ENCODE measurements at places on chromosomes 11 and 22. TPM values are rescaled to one million over a fixed set of nuclear protein-coding genes. Genes with fewer than 3 reads are reported as not detected.
A peak's percentile ranks its signal among the peaks of the same experiment; 100 is the strongest.

The MS4A6E gene
- not detected for total RNA-seq

The OR52J3 gene
- not detected for total RNA-seq

The SCARF2 gene
- 46.0 TPM for total RNA-seq

The FAM111B gene
- total RNA-seq, result 22.5 TPM

The KCNK4 gene
- total RNA-seq, result not detected

The ALDH3B1 gene
- total RNA-seq, result 15.5 TPM

The NFAM1 gene
- total RNA-seq, result not detected

DNA sequence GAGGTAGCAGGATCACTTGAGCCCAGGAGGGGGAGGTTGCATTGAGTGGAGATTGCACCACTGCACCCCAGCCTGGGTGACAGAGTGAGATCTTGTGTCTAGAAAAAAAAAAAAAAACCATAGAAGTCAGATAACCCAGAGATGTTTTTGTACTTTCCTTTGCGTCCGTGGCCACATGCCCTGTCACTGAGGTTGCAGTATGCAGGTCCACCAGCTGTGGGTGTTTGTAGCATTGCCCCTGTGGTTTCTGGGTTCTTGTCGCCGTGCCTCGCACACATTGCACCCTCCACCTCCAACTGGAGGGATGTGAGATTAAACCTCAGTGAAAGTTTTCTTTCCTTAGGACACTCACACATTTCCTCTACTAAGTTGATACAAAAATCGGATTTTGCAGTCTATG is 70.3 kb downstream of the TNRC6B start:
- DNase-seq, result no peak

DNA sequence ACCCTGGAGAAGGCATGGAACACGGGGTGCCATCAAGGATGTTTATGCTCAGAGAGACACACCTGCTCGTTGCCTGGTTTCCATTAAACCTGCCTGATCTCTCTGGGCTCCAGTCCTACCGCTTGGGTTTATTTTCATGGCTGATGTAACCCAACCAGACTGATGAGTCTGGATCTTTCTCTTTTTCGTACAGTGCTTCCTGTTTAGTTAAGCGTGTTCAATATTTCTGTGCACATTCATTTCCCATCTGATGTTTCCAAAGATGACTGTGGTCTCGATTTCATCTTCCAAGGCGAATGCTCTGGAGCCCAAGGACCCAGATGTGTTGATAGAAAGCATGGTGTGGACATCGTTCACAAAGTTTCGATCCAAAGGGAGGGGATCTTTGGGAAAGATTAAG is 84.3 kb downstream of the SNX19 start:
- no peak for DNase-seq

DNA sequence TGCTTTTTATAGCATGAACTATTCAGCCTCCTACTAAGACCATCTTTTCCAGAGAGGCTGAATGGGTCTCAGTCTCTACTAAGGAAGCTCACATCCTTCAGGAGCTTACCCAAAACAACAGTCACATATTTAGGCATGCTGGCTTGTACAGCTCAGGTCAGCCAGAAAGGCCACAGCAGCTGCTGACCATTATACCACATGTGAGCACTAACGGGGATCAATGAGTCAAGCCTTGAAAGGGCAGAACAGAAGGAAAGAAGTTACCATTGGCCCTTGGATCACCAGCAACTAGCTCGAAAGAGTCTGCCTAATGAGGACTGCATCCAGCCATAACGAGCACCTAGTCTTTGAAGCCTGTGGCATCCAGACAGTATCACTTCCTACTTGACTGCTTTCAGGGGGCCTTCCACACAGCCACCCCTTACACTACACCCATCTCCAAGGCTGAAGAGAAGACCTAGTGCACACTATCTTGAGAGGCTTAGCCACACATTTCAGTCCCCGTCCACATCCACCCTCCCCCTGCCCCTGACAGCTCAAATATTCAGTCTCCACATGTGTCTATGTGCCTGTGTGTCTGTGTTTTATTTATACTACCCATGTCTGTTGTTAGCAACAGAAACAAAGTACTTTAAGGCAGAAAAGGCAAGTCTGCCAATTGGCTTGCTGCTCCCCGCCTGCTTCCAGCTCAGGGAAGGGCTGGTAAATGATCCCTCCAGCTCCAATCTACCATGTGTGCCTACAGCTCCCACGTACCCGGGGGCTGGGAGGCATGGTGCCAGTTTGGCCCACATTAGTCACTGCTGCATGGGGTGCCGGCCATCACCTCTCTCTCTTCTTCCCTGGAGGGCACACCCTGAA is 95.5 kb downstream of the RPL27A start:
- no peak for DNase-seq

GRCh38 chr22:25122136-25122764 is 77.4 kb upstream of the CRYBB3 start:
- DNase-seq, result no peak

DNA sequence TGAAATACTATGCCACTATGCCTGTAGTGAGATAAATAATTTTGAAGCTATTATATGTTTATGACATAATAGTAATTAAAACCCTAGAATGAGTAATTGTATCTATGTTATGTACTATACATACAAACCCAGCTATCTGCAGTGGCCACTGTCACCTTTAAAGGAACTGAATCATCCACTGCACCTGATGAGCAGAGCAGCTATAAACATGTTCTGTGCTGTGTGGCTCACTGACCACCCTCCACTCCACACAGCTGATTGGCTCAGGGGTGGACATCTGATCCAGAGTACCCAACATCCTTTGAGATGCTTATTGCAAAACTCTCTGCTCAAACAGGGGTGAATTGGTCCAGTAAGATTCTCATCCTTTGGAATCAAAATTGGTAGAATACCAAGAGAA is 19.2 kb upstream of the RRAS2 start:
- peak; percentile 28 for DNase-seq

GRCh38 chr22:32776802-32777201 is 24.7 kb upstream of the TIMP3 start:
- DNase-seq, result no peak

DNA sequence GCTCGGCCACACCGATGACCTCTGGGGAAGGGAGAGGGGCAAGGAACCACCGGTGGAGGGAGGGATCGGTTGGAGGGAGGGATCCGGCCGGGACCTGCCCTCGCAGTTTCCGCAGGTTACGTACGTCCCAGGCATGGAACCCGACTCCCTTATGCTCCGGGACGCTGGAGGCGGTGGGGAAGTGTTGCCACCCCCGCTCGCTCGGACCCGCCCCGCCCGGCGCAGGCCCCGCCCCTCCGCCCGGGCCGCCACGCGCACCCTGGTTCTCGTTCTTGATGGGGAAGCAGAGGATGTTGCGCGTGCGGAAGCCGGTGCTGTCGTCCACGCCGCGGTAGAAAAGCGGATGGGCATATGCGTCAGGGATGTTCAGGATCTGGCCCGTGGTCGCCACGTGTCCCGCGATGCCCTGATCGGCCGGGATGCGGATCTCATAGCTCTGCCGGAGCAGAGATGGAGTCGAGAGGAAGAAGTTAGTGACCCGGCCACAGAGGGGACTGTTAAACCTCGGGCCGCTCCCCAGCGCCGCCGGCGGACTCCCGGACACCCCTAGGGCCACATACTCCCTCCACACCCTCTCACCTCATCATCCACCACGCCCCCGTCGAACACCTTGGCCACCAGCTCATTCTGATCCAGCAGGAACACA is 89.8 kb downstream of the PDE2A start:
- no peak for DNase-seq

GRCh38 chr11:78417888-78418583 is 416 bp upstream of the GAB2 start:
- peak; percentile 67 for DNase-seq

DNA sequence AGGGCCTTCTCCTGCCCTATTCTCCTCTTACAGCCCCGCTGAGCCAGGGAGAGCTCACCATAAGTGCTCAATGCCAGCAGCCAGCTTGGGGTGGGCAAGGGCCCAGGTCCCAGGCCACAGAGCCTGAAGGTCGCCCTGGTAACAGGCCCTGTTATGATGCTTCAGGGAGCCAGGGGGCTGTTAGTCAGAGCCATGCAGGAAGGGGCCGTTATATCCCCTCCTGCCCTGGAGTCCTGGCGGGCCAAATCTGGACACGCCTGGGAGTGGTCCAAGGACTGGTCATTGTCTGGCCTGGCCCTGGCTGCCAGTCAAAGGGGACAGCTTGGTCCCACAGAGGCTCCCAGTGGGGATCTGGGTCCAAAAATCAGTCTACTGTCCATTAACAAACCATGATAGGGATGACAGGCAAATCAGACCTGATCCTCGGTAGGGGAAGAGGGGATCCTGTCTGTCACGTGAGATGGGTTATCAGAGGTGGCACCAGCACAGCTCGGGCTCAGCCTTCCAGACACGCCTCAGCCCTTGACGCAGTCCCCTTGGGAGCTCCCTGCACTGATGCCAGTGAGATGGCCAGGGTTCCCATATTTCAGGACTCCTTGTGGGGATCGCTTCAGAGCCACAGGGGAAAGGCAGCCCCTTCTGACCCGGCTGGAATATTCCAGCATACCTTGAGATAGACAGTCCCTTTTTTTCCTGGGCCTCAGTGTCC is 55.9 kb downstream of the LRRC32 start:
- DNase-seq, result no peak

- DNase-seq, result no peak
These were observed 55.0 kb downstream of the RTL6 start for GRCh38 chr22:44442851-44443595.

DNA sequence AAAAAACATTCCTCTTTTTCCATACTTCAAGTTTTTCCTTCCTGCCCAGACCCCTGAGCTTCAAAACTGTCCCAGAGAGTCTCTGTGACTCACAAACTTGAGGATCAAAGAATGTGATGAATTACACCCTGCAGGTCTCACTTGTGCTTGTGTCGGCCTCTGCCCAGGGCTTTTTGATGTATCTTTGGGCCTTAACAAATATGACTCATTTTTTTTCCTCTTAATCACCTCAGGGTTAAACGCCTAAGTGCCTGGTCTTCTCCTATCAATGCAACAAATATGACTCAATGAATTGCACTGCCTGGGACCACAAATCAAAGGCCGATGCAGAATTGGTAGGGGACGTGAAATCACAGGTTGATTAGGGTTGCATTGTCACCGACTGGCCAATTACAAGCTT is 267.7 kb downstream of the LARGE1 start:
- DNase-seq, result peak; percentile 28

- no peak for DNase-seq
These were observed 287.9 kb upstream of the MPPED2 start for GRCh38 chr11:30873924-30874610.

DNA sequence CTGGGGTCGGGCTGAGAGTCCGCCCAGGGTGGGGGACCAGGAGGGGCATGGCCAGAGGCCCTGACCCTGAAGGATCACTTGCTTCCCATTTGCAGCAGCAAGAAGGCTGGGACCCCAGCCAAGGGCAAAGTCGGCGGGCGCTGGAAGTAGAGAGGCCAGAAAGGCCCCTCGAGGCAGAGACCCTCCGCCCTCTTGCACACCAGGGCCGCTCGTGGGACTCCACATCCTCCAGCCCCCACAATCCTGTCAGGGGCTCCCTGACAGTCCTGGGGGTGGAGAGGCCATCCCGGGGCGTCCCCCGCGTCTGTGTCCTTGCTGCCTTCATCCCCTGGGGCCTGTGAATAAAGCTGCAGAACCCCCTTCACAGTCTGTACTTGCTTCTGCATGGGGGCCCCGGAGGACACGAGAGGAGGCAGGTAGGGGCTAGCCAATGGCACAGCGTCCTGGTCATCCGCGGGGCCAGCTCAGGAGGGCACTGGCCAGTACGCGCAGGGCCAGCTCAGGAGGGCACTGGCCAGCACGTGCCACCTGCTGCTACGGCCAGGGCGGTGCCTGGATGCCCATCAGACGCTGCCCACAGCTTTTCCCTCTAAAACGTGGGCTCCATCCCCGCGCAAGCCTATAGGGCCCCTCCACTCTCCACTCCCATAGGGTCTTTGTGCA is 8.7 kb upstream of the MRPL23 start:
- DNase-seq, result no peak
